Karpas-422 (cell line): ENCODE measurements at places on chromosomes 16 and 17. TPM values are rescaled to one million over a fixed set of nuclear protein-coding genes. Genes with fewer than 3 reads are reported as not detected.

The FNDC8 gene
- total RNA-seq: not detected in 2 replicates

The NPW gene
- 3.0 TPM in 1 of 2 replicates, not detected in the other for total RNA-seq

The WDR90 gene
- total RNA-seq: 37.2 and 55.2 TPM in 2 replicates

The SMIM5 gene
- total RNA-seq: not detected in 2 replicates

The MSI2 gene
- total RNA-seq: 169 and 170 TPM in 2 replicates

The TVP23B gene
- 21.1 and 26.8 TPM in 2 replicates for total RNA-seq

The VMO1 gene
- not detected in 2 replicates for total RNA-seq

The MYL4 gene
- 3.7 and 6.0 TPM in 2 replicates for total RNA-seq

The NME4 gene
- 102 and 190 TPM in 2 replicates for total RNA-seq

The MPP3 gene
- total RNA-seq: not detected in 2 replicates

The CFAP97D1 gene
- total RNA-seq: 1.1 TPM in 1 of 2 replicates, not detected in the other

The FOXC2 gene
- total RNA-seq: 0.07 TPM in 1 of 2 replicates, not detected in the other

The C16orf87 gene
- total RNA-seq: 25.3 and 37.8 TPM in 2 replicates

The ASPA gene
- total RNA-seq: not detected in 2 replicates

The KRTAP4-9 gene
- total RNA-seq: not detected in 2 replicates

The AOC3 gene
- total RNA-seq: 0.19 and 0.47 TPM in 2 replicates

The NR1D1 gene
- total RNA-seq: 0.65 and 0.67 TPM in 2 replicates

The HASPIN gene
- 17.5 and 20.3 TPM in 2 replicates for total RNA-seq

The MPP2 gene
- total RNA-seq: not detected in 2 replicates

The TPSD1 gene
- total RNA-seq: not detected in 2 replicates

The NT5M gene
- total RNA-seq: 23.6 and 38.0 TPM in 2 replicates

The TP53TG3 gene
- not detected in 2 replicates for total RNA-seq

The C17orf107 gene
- total RNA-seq: 0.26 and 0.43 TPM in 2 replicates

The TRIM72 gene
- not detected in 2 replicates for total RNA-seq

The CDRT4 gene
- total RNA-seq: 11.7 and 13.6 TPM in 2 replicates

The PRR14 gene
- 17.4 and 42.0 TPM in 2 replicates for total RNA-seq

The KREMEN2 gene
- total RNA-seq: 3.4 and 8.5 TPM in 2 replicates

The FOXF1 gene
- not detected in 2 replicates for total RNA-seq
